ENCODE measurements at places on chromosomes 5 and 9. TPM values are rescaled to one million over a fixed set of nuclear protein-coding genes. Genes with fewer than 3 reads are reported as not detected.

The F2R gene
- 44.7 TPM for total RNA-seq

GRCh38 chr5:151199581-151200185, 24.2 kb downstream of the CCDC69 start:
- H3K36me3 ChIP-seq, result peaks cover 49% of the 10 kb centered on the region
- peaks cover 35% of the 10 kb centered on the region for H3K4me1 ChIP-seq
- H3K27ac ChIP-seq, result no peak overlapping the region
- H3K4me3 ChIP-seq, result no peak overlapping the region

DNA sequence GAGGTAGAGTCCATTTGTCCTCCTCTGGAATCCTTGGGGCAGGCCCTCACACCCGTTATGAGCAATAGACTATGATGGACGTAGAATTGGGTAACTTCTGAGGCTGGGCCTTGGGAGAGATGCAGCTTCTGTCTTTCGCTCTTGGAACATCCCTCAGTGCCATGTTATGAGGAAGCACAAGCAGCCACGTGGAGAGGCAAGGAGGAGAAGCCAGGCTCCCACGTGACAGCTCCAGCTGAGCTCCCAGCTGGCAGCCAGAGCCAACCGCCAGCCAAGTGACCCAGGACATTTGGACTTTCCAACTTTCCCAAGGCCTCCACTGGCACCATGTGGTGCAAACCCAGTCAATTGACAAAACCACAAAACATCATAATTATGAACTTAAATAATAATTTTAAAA, 43.0 kb upstream of the BOD1 start:
- H3K27ac ChIP-seq, result no peak overlapping the region
- no peak overlapping the region for H3K4me3 ChIP-seq
- no peak for DNase-seq
- no peaks in the 10 kb centered on the region for H3K27me3 ChIP-seq
- no peaks in the 10 kb centered on the region for H3K36me3 ChIP-seq

GRCh38 chr5:136522217-136522956, 157.0 kb upstream of the TRPC7 start:
- no peaks in the 10 kb centered on the region for H3K4me1 ChIP-seq
- H3K27ac ChIP-seq, result no peak overlapping the region
- H3K27me3 ChIP-seq, result no peaks in the 10 kb centered on the region
- no peak overlapping the region for H3K4me3 ChIP-seq

DNA sequence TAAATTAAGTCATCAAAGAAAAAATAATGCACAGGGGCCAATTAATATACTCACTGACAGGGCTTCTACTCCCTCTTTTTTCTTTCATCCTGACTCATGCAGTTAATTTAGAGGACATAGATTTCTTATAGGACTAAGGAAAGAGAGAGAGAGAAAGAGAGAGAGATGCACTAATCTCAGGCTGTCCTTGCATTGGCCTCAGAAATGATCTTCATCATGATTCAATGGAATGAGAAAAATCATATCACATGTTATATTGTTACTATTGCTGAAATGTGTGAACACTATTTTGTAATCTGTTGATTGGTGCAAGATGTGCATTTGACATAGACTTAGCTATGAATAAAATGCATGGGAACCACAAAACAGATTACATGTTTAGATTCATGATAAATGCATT, 608.3 kb upstream of the NUDT12 start:
- H3K27me3 ChIP-seq, result no peaks in the 10 kb centered on the region
- H3K4me1 ChIP-seq, result no peaks in the 10 kb centered on the region
- no peak overlapping the region for H3K27ac ChIP-seq

- DNase-seq, result no peak
- H3K36me3 ChIP-seq, result peaks cover 24% of the 10 kb centered on the region
- H3K27ac ChIP-seq, result no peak overlapping the region
- no peak overlapping the region for H3K4me3 ChIP-seq
- no peaks in the 10 kb centered on the region for H3K27me3 ChIP-seq
Measured at GRCh38 chr5:68304421-68305052, 89.0 kb downstream of the PIK3R1 start.

DNA sequence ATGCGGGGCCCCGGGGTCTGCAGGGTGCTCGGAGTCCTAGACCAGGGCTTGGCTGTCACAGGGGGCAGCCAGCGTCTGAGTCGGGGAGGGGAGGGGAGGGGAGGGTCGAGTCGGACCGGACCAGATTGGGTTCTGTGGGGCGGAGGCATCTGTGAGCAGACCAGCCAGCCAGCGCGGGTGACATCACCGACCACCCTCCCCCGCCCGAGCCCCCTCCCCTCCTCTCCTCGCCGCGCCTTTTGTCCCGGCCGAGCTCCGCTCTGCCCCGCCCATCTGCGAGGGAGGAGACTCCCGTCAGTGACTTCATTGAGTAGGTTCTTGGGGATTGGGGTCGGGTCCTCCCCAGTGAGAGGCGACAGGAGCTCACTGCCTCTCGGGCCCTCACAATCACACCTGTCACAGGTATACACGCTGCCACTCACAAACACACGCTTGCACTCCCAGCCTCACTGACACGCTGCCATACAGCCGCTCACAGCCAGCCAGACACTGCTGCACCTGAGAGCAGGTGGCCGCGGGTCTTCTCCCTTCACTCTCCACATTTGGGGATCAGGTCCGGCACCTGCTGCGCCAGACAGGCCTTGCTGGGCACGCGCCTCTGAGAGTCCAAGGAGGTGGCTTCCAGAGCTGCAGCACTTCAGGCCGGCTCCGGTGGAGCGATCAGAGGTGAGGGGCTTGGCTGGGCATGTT, 546 bp downstream of the DNAJB5 start:
- no peaks in the 10 kb centered on the region for H3K36me3 ChIP-seq
- peaks cover 41% of the 10 kb centered on the region for H3K4me1 ChIP-seq
- DNase-seq, result peak; percentile 60

The PSD2 gene
- not detected for total RNA-seq

DNA sequence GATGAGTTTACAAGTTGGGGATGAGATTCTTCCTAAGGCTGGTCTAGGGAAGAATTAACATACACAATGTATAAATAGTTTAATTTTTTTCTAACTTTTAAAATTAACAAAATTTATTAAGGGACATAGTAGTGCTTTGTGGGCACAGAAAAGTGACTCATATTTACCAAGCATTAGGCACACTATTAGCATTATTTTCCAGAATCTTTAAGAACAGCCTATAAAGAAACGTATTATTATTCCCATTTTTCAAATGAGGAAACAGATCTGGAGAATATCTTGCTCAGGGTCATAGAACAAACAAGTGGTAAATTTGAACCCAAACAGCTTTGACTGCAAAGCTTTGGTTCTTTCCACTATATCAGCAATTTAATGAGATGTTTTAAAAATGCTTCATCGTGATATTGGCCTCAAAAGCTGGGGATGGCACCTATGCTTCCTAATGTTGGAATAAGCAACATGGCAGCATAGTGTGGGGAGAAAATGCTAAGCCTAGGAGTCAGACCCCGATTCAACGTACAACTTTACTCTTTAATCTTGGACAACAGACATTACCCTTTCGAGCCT, 55.9 kb downstream of the ABCA1 start:
- no peaks in the 10 kb centered on the region for H3K36me3 ChIP-seq
- DNase-seq, result no peak
- H3K27ac ChIP-seq, result no peak overlapping the region

The FRMD3 gene
- total RNA-seq, result 0.33 TPM

DNA sequence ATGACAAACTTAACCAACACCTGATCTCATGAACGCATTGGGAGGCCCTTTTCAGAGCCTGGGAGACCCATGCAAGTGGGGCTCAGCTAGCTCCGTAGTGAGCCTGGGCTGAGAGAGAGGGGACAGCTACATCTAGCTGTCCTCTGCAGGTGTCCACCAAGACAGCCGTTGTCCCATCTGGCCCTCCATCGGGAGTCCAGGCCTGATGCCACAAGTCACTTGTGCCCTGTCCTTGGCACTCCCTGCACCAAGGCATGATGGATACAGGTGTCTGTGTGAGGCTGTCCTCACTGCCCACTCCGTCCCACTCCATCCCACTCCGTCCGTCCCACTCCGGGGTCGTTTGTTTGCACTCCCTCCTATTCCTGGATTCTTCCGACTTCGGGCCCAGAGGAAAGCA, 2.5 kb upstream of the EDF1 start:
- no peak for DNase-seq
- H3K27me3 ChIP-seq, result no peaks in the 10 kb centered on the region
- peaks cover 18% of the 10 kb centered on the region for H3K4me1 ChIP-seq
- H3K36me3 ChIP-seq, result peaks cover 7% of the 10 kb centered on the region

DNA sequence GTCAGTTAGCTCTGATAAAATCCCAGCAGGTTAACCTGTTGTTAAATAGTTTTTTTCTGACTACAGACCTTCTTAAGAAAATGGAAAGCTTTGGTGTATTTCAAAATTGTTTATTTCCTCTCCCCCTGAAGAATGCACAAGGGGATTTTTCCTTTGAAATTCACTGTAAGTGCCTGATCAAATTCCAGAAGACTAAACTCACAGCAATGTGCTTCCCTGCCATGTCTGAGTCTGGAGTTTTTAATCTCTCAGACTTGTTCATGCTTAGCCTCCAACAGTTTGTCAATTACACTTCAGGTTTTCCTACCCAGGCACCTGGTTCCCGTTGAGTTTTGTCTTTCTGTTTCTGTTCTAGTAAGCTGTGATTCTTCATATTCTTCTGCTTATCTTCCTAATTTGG, 961.6 kb upstream of the CDH18 start:
- no peaks in the 10 kb centered on the region for H3K4me1 ChIP-seq

DNA sequence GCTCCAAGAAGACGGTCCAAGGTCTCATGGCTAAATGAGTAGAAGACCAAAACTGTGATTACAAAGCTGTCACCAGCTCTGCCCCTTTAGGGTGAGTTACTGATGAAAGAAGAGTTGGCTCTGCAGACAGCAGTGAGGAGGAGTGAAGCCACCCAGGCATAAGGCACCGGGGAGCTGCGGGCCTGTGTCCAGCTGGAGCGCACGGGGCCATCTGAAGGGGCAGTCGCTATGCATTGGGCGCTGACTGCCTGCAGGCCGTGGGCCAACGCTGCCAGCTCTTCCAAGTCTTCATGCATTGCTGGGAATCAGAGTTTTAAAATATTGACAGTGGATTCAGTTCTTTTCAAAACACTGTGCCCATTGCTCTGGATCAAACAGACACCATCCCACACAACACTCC, 70.3 kb downstream of the DAPK1 start:
- no peak for DNase-seq
- H3K27ac ChIP-seq, result no peak overlapping the region
- no peaks in the 10 kb centered on the region for H3K36me3 ChIP-seq
- no peaks in the 10 kb centered on the region for H3K4me1 ChIP-seq

The HMCN2 gene
- not detected for total RNA-seq

GRCh38 chr5:16265141-16265540, 85.5 kb upstream of the MARCHF11 start:
- no peaks in the 10 kb centered on the region for H3K4me1 ChIP-seq
- DNase-seq, result no peak
- no peak overlapping the region for H3K27ac ChIP-seq
- no peak overlapping the region for H3K4me3 ChIP-seq

GRCh38 chr5:105945203-105945972, 1725.3 kb downstream of the EFNA5 start:
- DNase-seq, result no peak
- H3K36me3 ChIP-seq, result no peaks in the 10 kb centered on the region
- H3K4me3 ChIP-seq, result no peak overlapping the region
- no peaks in the 10 kb centered on the region for H3K27me3 ChIP-seq
- no peak overlapping the region for H3K27ac ChIP-seq
- H3K4me1 ChIP-seq, result no peaks in the 10 kb centered on the region

- H3K27ac ChIP-seq, result peak overlapping the region; percentile 90
- DNase-seq, result no peak
- H3K4me3 ChIP-seq, result peak overlapping the region; percentile 50
- peaks cover 33% of the 10 kb centered on the region for H3K4me1 ChIP-seq
- no peaks in the 10 kb centered on the region for H3K27me3 ChIP-seq
- H3K36me3 ChIP-seq, result peaks cover 49% of the 10 kb centered on the region
Measured at GRCh38 chr9:89352451-89352850, 34.2 kb downstream of the SECISBP2 start.

The FYB1 gene
- total RNA-seq, result 270 TPM

- H3K4me3 ChIP-seq, result no peak overlapping the region
- H3K36me3 ChIP-seq, result no peaks in the 10 kb centered on the region
- no peaks in the 10 kb centered on the region for H3K4me1 ChIP-seq
- H3K27ac ChIP-seq, result no peak overlapping the region
- no peak for DNase-seq
Measured at GRCh38 chr5:178762391-178762790, 31.9 kb upstream of the ZNF354A start.

The DOCK2 gene
- 321 TPM for total RNA-seq

The INSL4 gene
- total RNA-seq, result not detected

The CACNA1B gene
- total RNA-seq, result not detected

The FREM1 gene
- total RNA-seq, result not detected

DNA sequence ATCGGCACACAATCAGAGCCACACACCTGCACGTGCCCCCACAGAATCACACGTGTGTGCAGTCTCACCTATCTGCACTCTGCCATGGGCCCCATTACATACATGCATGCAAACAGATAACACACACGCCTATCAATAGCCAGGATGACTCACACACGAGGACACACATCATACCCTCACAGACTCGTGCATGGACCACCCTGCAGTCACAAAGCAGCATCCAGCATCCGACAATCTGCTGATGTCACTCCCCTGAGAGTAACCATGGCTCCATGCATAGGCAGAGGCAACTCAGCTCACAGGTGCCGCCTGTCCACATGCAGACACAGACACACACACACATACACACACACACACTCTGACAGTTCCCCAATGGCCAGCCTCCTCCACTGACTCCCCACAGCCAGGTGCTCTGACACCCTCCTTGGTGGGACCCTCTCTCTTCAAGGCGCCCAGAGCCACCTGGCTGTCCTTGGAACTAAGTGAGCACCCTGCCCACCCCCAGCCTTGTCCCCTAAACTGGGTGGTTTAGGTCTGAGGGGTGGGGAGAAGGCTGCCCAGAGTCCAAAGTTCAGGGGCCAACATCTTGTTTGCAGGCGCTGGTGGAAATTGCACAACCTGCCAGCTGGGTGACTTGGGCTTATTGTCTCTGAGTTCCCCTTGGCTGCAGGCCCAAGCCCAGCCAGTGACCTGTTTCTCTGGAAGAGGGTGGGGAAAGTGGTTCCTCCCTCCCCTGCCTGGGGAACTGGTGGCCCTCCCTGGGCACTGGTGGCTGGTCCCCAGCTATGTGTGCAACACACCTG, 34.6 kb upstream of the NEK6 start:
- H3K36me3 ChIP-seq, result no peaks in the 10 kb centered on the region
- H3K4me3 ChIP-seq, result no peak overlapping the region
- H3K4me1 ChIP-seq, result peaks cover 15% of the 10 kb centered on the region
- peaks cover 33% of the 10 kb centered on the region for H3K27me3 ChIP-seq
- H3K27ac ChIP-seq, result no peak overlapping the region
- DNase-seq, result no peak

- H3K27ac ChIP-seq, result no peak overlapping the region
- no peaks in the 10 kb centered on the region for H3K36me3 ChIP-seq
- H3K27me3 ChIP-seq, result no peaks in the 10 kb centered on the region
Measured at GRCh38 chr5:23257656-23258055, 249.8 kb upstream of the PRDM9 start.

DNA sequence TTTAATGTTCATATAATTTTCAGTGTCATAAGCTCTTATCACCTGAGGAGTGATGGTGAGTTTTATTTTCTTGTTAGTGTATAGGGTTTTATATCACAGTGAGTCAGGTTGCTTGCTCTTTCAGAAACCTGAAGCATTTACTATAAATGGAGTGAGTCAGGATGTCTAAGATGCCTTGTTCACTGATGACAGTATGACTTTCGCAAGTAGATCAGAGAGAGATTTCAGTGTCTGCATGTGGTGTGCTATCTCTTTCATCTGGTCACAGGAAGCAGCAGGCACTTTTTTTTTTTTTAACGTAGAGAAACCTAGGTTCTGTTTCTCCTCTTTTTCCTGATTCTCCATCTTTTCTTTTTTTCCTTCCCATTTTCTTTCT, 237.1 kb downstream of the DMRTA1 start:
- DNase-seq, result no peak
- no peaks in the 10 kb centered on the region for H3K27me3 ChIP-seq
- H3K4me1 ChIP-seq, result peaks cover 3% of the 10 kb centered on the region
- no peak overlapping the region for H3K4me3 ChIP-seq
- no peak overlapping the region for H3K27ac ChIP-seq
